Activated T-helper 2 cell treated with anti-CD3 and anti-CD28 coated beads, Interferon-gamma antibody, Interleukin-2, Interleukin-4, amounts not matched to agents 10 μg/mL and 5 μg/mL and 100 μg/mL, durations not matched to agents 14 hours and 24 hours and 36 hours (primary cell): ENCODE measurements at places on chromosomes 6 and 20. TPM values are rescaled to one million over a fixed set of nuclear protein-coding genes. Genes with fewer than 3 reads are reported as not detected.
A peak's percentile ranks its signal among the peaks of the same experiment; 100 is the strongest.

- H3K36me3 ChIP-seq: no peaks in the 10 kb centered on the region
- H3K4me3 ChIP-seq: no peak overlapping the region
- no peak overlapping the region for H3K27ac ChIP-seq
- no peak for DNase-seq
- peaks cover 32% of the 10 kb centered on the region for H3K27me3 ChIP-seq
These were observed 57.6 kb upstream of the FOXP4 start for GRCh38 chr6:41488433-41489119.

DNA sequence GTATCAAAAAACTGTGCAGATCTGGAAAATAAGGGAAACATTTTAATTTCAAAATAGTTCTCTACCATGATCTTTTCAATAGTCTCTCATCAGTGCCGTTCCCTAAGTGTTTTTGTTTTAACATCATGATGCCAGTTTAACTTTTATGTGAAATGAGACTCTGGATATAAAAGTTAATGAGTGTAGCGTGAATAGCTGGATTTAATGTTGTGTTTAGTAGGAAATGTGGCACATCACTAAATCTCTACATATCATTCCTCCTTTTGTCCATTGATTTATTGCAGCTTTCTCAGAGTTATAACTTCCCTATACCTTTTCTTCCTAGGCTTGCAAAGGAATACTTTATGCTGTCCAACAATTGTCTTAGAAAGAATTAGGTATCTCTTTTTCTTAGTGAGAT is 81.4 kb upstream of the SCGN start:
- H3K27me3 ChIP-seq: no peaks in the 10 kb centered on the region
- no peak overlapping the region for H3K27ac ChIP-seq
- no peaks in the 10 kb centered on the region for H3K36me3 ChIP-seq
- no peak for DNase-seq
- H3K4me1 ChIP-seq: no peaks in the 10 kb centered on the region
- H3K4me3 ChIP-seq: no peak overlapping the region

GRCh38 chr6:15472621-15473020 is 190.2 kb downstream of the DTNBP1 start:
- no peak overlapping the region for H3K4me3 ChIP-seq
- peaks cover 58% of the 10 kb centered on the region for H3K36me3 ChIP-seq
- H3K27me3 ChIP-seq: no peaks in the 10 kb centered on the region
- no peak for DNase-seq

DNA sequence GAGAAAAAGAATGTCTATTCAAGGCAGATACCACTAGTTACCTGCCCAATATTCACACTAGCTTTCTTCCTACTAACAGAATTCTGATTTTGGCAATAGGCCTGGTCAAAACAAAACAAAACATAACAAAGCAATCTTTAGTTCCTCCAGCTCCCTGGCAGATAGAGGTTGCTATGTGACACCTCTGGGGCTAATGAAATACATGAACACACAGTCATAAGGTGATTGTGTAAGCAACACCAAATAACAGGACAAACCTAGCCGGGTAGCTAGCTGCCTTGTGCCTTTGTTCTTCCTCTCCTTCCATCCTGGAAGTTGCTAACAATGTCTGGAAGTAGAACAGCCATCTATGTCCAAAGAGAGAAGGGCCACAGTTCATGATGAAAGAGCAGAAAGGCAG is 6.0 kb upstream of the HMGN3 start:
- no peak overlapping the region for H3K4me3 ChIP-seq
- H3K27ac ChIP-seq: no peak overlapping the region
- no peaks in the 10 kb centered on the region for H3K36me3 ChIP-seq

- no peak for DNase-seq
- no peak overlapping the region for H3K27ac ChIP-seq
- H3K27me3 ChIP-seq: no peaks in the 10 kb centered on the region
- no peaks in the 10 kb centered on the region for H3K4me1 ChIP-seq
- H3K36me3 ChIP-seq: peaks cover 7% of the 10 kb centered on the region
These were observed 25.6 kb downstream of the FUCA2 start for GRCh38 chr6:143485967-143486366.

DNA sequence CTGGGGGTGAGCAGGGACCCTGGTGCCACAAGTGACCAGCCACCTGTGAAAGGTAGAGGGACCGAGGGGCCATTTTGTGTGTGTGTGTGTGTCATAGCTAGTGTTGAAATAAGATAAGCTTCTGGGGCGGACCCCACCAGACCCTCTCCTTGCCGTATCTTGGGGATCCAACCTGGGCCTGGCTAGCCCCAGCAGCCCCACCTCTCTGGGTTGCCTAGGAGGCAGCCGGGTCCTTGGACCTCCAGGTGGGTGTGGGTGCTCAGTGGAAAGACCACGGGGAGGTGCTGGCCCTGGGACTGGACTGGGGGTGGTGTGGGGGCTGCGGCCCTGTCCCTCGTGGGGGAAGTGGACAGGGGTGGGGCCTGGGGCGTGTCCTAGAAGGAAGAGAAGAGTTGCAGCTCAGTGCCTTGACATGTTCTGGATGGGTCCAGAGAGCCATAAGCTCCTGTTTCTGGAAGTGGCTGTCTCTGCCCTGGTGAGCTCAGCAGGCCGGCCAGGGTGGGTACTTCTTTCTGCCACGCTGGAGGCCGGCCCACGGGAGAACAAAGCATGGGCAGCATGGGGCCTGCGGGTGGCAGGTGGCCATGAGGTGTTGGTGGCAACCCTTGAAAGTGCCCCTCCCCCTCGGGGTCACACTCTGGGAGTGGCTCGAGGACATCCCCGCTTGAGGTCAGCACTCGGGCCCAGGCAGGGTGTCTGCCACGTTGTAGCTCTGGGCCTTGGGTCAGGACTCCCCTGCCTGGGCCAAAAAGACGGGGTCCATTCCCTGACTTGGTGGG is 8.4 kb downstream of the RBBP8NL start:
- DNase-seq: no peak
- no peaks in the 10 kb centered on the region for H3K36me3 ChIP-seq
- H3K27ac ChIP-seq: no peak overlapping the region
- H3K4me3 ChIP-seq: no peak overlapping the region
- no peaks in the 10 kb centered on the region for H3K27me3 ChIP-seq

GRCh38 chr6:8499540-8499939 is 64.2 kb upstream of the SLC35B3 start:
- H3K27me3 ChIP-seq: no peaks in the 10 kb centered on the region
- H3K36me3 ChIP-seq: no peaks in the 10 kb centered on the region
- no peak for DNase-seq
- no peaks in the 10 kb centered on the region for H3K4me1 ChIP-seq
- no peak overlapping the region for H3K4me3 ChIP-seq
- no peak overlapping the region for H3K27ac ChIP-seq

Gene NEURL2
- 2.0 and 3.3 TPM in 2 replicates for total RNA-seq

Gene PPP1R11
- total RNA-seq: 55.9 and 56.1 TPM in 2 replicates

DNA sequence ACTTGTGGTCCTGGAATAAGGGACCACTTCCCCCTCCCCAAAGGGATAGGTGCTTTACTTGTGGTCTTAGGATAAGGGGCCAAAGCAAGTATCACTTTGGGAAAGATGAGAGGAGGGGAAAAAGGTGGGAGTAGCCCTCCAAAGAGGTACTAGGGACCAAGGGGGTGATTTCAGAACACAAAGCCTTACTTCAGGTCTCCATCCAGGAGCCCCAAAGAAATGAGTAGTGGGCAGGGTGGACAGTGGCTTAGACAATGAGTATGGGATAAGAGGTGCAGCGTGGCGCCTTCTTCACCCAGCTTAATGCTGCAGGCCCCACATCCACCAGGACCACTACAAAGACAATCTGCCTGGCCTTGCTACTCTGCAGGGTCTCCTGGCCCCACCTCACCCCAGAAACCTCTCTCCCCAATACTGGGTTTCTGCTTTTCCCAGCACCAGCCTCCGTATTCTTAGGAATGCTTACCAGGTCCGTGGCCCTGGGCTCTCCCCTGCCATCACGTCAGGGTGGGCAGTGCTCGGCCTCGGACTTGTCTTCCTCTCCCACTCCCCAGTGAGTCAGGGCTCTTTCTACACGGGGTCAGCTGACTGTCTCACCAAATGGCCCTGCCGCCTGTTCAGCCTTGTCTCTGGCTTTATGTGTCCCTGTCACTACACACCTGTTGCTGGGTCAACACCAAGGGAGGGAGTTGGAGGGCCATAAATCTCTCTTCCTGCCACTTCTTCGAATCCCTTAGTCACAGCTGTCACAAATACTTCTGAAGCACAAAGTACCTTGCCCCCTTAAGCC is 3.1 kb downstream of the NNAT start:
- peaks cover under 1% of the 10 kb centered on the region for H3K36me3 ChIP-seq
- no peak for DNase-seq
- no peak overlapping the region for H3K4me3 ChIP-seq
- peaks cover 41% of the 10 kb centered on the region for H3K4me1 ChIP-seq
- H3K27ac ChIP-seq: no peak overlapping the region
- peaks cover 8% of the 10 kb centered on the region for H3K27me3 ChIP-seq

Gene SLC17A2
- 0.41 and 0.55 TPM in 2 replicates for total RNA-seq

GRCh38 chr20:43667341-43668132 is 623 bp downstream of the MYBL2 start:
- H3K27me3 ChIP-seq: peaks cover 3% of the 10 kb centered on the region
- H3K4me1 ChIP-seq: peaks cover 6% of the 10 kb centered on the region
- H3K36me3 ChIP-seq: peaks cover 6% of the 10 kb centered on the region
- peak overlapping the region; percentile 68 for H3K27ac ChIP-seq

- H3K4me3 ChIP-seq: no peak overlapping the region
- no peak overlapping the region for H3K27ac ChIP-seq
- H3K4me1 ChIP-seq: peaks cover 4% of the 10 kb centered on the region
- DNase-seq: no peak
- no peaks in the 10 kb centered on the region for H3K36me3 ChIP-seq
These were observed 138.9 kb downstream of the TENT5A start for GRCh38 chr6:81613606-81614005.

DNA sequence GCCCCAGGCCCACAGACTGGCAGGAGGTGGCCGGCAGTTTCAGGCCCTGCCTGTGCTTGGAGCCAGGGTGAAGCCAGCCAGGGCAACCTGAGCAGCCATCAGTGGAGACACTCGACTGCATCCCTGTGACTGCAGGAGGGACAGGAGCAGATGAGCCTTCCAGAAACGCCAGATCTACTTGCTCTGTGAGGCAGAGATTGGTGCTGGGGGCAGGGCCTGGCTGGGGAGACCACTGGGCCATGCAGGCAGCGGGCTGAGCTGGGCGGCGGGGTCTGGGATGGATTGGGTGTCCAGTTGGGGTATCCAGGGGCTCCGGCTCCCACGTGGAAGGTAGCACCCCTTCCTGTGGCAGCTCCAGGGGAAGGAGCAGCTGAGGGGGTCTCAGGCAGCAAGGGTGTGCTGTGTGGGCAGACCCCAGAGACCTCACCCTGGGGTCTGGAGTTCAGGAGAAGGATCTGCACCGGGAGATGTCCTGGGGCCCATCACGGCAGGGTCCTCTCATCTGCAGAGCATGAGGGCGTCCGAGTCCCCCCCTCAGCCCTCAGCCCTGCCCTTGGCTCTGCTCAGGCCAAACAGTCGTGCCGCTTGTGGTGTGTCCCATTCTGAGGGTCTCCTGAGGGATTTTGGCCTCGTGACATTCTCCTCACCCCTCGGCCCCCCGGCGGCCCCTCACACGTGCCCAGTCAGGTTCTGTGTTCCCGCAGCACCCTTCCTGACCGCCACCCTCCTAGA is 334.9 kb downstream of the TAF4 start:
- H3K4me3 ChIP-seq: no peak overlapping the region
- no peak overlapping the region for H3K27ac ChIP-seq
- DNase-seq: no peak
- no peaks in the 10 kb centered on the region for H3K4me1 ChIP-seq
- H3K27me3 ChIP-seq: no peaks in the 10 kb centered on the region

GRCh38 chr20:55216525-55217242 is 741.3 kb downstream of the DOK5 start:
- H3K36me3 ChIP-seq: no peaks in the 10 kb centered on the region
- DNase-seq: no peak
- no peaks in the 10 kb centered on the region for H3K4me1 ChIP-seq
- no peak overlapping the region for H3K27ac ChIP-seq

Gene EFCAB8
- 0.37 and 0.52 TPM in 2 replicates for total RNA-seq

Gene TCEA2
- 49.0 and 49.9 TPM in 2 replicates for total RNA-seq

Gene APCDD1L
- not detected in 2 replicates for total RNA-seq

Gene CFB
- 0.16 TPM in 1 of 2 replicates, not detected in the other for total RNA-seq

DNA sequence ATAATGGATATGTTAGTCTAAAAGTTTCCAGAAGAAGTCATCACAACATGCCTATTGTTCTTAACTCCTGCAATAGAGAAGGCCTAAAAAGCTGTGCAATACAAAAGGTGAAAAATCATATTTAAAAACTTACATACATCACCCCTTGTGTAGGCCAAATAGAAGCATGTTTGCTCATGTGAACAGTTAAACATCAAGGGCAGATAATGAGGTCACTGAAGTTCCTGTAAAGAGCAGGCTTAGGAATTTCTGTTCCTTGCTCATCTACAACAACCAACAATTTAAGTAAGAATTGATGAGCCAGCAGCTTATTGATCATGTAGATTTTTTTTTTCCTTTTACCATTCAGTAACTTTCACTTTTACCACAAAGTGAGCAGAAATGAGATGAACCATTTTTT is 7.5 kb upstream of the NUP153 start:
- H3K4me1 ChIP-seq: peaks cover 15% of the 10 kb centered on the region
- no peak overlapping the region for H3K27ac ChIP-seq
- no peak overlapping the region for H3K4me3 ChIP-seq
- H3K27me3 ChIP-seq: peaks cover 1% of the 10 kb centered on the region

Gene FAM162B
- not detected in 2 replicates for total RNA-seq

Gene HRH3
- not detected in 2 replicates for total RNA-seq

Gene CCN5
- total RNA-seq: not detected in 2 replicates

DNA sequence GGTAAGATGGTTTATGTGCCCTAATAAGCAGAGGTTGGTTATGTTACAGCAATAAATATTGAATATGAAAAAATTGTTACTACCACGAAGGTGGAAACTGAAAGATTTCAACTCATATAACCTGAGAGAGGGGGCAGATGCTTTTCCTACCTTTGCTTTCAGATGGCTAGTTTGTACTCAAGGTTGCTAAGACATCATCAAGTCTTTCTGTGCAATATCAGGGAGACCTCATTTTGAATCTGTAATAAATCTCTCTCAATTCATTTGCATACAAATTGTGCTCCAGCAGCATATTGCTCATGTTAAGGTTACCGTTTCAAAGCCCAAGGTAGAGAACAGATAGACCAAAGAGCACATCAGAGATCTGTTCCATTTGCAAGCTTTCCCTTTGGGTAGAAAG is 220.4 kb downstream of the KHDC1L start:
- no peak for DNase-seq
- no peaks in the 10 kb centered on the region for H3K27me3 ChIP-seq
- no peak overlapping the region for H3K4me3 ChIP-seq

Gene RHAG
- not detected in 2 replicates for total RNA-seq
